ENCODE measurements at places on chromosomes 1 and 21.

- DNase-seq, result no peak
Observed at GRCh38 chr1:245412306-245412705, 257.5 kb downstream of the KIF26B start.

DNA sequence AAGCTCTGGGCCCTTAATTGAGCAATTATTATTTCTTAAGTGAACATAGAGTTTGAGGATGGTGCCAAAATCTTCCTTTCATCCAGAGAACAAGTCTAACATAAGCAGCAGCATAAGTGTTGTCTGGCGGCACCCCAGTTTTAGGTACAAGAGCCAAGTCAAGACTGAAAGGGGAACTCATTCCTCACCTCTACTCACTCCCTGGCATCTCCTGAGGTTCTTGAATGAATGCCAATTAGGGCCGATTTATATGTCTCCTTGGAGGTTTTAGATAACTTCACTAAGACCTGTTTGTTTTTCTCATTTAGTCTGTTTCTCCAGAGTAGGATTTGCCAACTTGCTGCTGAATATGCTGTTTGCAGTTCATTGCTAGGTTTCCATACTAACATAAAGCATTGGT is 42.6 kb upstream of the ADGRL2 start:
- no peak for DNase-seq

- no peak for DNase-seq
Observed at GRCh38 chr21:44424608-44425306, 30.6 kb upstream of the LRRC3 start.

GRCh38 chr1:108832929-108833328 is 24.0 kb downstream of the AKNAD1 start:
- no peak for DNase-seq

All from AG04449 (cell line).